ELR (cell line): ENCODE measurements at places on chromosomes 5 and 9.

- peak; percentile 90 for DNase-seq
Measured at GRCh38 chr5:395156-395920, 47.6 kb upstream of the EXOC3 start.

- peak; percentile 26 for DNase-seq
Measured at GRCh38 chr9:82031538-82032280, 43.1 kb downstream of the SPATA31D1 start.

GRCh38 chr9:134434894-134435506, 108.7 kb downstream of the RXRA start:
- DNase-seq: peak; percentile 78

- no peak for DNase-seq
Measured at GRCh38 chr5:60535198-60535597, 164.8 kb downstream of the DEPDC1B start.

DNA sequence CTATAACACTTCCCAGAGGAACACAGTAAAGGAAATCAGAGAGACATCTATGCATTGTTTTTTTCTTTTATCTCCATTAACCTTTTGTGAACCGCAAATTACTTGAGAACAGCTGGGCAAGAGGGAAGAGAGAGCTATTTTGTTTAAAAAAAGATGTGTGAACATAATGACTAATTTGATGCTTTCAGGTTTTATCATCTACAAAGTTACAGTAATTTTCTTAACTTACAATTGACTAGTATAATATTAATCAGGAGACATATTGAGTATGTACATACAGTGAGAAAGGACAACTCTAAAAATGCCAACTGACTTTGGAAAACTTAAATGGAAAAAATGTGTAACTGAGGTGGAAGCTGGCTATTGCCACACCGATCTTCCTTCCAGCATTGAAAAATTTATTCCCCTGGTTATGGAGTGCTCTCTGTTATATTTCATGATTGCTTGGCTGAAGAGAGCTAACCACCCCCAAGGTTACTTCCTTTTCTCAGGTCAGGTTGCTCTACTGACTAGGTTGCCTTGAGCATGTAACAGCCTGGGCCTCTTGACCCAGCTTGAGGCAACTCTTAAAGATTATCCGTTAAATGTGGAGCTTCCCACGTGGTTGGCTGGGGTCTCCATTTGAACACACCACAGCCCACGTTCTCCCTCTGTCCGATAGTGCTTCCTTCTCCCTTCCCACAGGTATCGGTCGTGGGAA, 62.6 kb upstream of the C6 start:
- no peak for DNase-seq

GRCh38 chr5:91306497-91306896, 76.6 kb downstream of the ARRDC3 start:
- no peak for DNase-seq

GRCh38 chr9:114657705-114658104, at the start of gene TEX53:
Gene TEX53, minus strand, starts transcription at chr9:114657805. Its CDS starts 31 bp downstream, at chr9:114657774.
- no peak for DNase-seq

- DNase-seq: peak; percentile 84
Measured at GRCh38 chr9:113274474-113275156, 757 bp downstream of the CDC26 start.

GRCh38 chr5:37988454-37989046, 148.7 kb upstream of the GDNF start:
- DNase-seq: no peak

- no peak for DNase-seq
Measured at GRCh38 chr5:107666051-107666655, 4.6 kb downstream of the EFNA5 start.

DNA sequence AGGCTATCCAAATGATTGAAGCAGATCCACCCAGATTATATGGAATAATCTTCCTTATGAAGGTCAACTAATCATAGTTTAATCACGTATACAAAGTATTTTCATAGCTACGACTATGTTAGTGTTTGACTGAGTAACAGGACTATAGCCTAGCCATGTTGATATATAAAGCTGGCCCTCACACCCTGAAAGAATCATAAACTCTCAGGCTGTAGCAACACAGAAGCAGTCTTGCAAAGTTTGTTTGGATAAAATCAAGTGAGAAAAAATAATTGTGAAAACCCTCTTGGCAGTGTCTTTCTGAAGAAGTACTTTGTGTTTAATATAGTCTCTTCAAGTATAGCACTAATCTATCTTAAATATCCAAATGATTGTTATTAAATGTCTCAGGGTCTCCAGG, 374.5 kb upstream of the DAB2 start:
- no peak for DNase-seq

DNA sequence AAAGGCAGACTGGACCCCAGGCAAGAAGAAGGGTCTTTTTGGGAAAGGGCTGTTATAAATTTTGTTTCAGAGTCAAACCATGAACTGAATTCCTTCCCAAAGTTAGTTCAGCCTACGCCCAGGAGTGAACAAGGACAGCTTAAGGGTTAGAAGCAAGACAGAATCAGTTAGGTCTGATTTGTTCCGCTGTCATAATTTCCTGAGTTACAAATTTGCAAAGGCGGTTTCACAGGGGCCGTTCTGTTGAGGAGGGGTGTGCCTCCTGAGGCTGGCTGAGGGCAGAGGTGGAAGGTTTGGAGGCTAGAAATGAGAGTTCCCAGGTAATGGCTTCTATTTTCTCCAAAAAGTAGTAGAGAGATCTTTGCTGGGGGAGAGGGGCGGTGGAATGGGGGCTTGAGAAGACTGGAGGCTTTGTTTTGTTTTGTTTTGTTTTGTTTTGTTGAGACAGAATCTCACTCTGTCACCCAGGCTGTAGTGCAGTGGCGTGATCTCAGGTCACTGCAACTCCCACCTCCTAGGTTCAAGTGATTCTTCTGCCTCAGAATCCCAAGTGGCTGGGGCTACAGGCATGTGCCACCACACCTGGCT, 4.1 kb upstream of the CERCAM start:
- DNase-seq: no peak

DNA sequence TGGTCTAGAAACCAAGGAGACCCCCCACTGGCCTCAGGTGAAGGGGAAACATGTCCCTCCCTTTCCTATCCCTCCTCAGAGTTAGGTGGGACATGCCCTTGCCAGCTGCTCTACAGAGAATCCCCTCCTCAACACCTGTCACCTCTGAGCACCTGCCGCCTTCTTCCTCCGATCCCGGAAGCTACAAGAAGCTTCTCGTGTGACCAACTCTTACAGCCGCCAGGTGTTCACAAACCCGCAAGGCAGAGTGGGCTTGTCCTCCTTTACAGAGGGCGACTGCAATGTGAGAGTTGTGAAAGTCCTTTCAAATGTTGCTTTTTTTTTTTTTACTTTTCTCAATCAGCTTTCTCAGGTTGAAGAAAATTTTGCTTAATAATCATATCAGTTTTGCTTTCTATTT, 3.7 kb upstream of the ICE1 start:
- DNase-seq: no peak

- DNase-seq: peak; percentile 99
Measured at GRCh38 chr9:128635266-128636023, 21.2 kb downstream of the DYNC2I2 start.

GRCh38 chr9:129491487-129491855, 129.4 kb downstream of the C9orf50 start:
- no peak for DNase-seq

- DNase-seq: no peak
Measured at GRCh38 chr9:8531826-8532415, 732.3 kb upstream of the DMAC1 start.

DNA sequence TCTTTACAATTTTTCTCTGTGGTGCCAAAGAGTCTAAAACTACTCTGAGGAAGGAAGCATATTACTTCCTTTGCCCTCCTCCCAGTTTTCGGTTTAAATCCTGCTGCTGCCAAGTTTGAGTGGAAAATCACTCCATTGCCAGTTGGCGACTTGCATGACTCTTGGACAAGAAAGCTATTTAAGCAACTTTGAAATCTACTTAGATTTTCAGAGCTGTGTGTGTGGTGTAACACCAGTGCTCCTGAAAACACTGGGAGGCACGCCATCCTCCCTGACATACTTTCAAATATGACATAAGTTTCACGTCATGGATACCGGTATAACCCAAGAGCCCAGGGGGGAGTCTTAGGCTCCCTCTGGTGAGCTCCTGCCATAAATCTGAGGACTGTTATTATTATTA, 83.5 kb upstream of the RIOK2 start:
- no peak for DNase-seq

- no peak for DNase-seq
Measured at GRCh38 chr5:179817890-179818745, 2.6 kb upstream of the SQSTM1 start.

DNA sequence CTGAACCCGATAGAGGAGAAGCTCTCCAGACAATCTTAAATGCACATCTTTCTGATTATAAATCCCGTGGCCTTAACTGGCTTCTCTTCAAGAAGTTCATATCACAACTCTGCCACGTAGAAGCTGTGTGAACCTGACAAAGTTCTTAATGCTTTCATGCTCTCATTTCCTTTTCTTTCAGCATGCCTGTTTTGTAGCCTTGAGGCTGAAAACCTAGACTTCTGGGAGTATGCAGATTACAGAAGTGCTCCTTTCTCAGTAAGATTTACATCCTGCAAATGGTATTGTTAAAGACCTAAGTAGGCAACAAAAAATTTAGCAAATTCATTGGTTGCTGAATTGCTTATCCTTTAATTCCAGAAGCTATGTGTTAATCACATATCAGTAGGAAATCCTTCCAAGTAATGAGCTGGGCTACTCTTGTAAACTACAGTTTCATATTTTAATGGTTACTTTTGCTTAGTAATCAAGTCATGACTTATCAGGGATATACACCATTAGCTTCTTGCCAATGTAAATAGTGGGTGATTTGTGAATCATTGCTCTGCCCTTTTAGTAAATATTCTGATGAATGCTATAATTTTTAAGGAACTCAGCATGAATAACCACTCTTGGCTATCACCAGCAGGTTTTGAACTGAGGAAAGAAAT, 334.7 kb downstream of the FBXL7 start:
- DNase-seq: peak; percentile 83

DNA sequence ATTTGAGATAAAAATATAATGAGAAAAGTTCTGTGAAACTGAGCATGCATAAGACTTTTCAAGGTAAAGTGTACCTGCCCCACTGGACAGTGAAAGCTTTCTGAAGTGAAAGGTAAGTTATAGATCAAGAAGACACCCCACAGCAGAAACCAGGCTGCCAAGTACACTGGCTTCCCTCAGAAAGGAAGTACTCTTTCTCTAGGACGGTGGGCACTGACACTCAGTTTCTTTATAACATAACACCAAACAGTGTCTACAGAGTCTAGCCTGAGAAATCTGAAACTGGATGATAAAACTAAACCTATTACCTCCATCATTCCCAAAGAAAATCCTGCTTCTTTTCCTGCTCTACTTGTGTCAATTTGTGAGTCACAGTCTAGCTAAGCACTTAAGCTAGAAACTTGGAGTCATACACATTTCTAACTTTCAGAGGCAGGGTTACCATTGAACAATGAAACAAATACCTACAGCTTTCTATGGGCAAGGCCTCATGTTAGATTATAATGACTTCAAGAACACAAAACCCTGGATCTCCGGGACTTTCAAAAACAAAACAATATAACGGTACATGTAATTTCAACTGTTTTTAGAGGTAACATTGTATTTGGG, 136.7 kb downstream of the CPLANE1 start:
- no peak for DNase-seq

DNA sequence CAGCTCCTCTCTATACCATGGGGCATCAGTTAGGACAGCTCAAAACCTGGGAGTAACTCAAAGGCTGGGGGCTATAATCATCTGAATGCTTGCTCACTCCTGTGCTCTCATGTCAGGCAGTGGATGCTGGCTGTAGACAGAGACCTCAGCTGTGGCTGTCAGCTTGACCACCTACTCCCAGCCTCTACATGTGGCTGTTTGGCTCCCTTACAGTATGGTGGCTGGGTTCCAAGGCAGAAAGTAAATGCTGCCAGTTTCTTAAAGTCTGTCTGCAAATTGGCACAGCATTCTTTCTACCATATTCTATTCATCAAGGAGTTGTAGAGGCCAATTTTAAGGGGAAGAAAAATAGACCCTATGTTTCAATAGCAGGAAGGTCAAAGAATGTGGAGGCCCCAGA, 66.9 kb downstream of the TMC1 start:
- no peak for DNase-seq

- no peak for DNase-seq
Measured at GRCh38 chr5:143758750-143759149, 53.2 kb upstream of the HMHB1 start.

- no peak for DNase-seq
Measured at GRCh38 chr9:16268067-16268881, 602.2 kb downstream of the BNC2 start.

DNA sequence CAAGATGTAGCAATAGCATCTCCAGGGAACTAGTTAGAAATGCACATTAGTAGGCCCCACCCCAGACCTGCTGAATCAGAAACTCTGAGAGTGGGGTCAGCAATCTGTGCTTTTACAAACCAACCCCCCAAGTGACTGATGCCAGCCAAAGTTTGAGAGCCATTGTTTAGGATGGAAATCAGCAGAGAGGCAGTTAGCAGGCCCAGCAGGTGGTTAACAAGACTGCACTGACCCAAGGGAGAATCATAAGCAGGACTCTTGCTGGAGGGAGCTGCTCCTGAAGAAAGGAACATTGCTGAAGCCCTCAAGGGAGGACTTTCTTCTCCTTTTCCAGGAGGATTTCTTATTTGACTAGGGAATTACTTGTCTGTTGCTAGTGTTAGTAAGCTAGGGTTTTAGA, 74.2 kb upstream of the SLC12A2 start:
- no peak for DNase-seq

- DNase-seq: peak; percentile 15
Measured at GRCh38 chr5:90161414-90161813, 248.1 kb downstream of the CETN3 start.

GRCh38 chr9:93949073-93949693, 6.0 kb downstream of the BARX1 start:
- no peak for DNase-seq

DNA sequence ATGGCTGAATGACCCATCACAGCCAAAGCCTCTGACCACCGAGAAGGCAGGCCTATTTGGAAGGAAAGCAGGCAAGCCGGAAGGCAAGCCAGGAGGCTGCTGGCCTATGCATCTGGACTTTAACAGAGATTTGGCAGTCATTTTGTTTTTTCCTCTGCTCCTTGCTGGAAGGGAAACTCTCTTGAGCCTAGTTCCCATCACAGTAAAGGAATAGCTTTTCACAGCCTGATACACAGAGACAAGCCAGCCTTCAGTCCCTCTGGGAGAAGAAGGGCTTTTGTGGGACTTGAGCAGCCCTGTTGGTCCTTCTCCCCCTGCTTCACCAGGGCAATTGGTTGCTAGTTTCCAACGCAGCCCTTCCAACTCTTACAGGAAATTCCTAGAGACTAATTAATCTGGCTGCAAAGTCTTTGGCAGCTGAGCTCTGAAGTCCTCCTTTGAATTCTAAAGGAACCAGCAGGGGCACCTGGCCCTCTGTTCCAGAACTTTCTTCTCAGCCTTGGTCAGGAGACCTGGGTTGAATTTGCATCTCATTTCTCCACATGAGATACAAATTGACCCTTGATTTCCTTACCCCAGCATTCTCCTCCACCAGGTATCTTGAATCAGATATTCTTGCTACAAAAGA, 157.3 kb upstream of the EPB41L4A start:
- no peak for DNase-seq

DNA sequence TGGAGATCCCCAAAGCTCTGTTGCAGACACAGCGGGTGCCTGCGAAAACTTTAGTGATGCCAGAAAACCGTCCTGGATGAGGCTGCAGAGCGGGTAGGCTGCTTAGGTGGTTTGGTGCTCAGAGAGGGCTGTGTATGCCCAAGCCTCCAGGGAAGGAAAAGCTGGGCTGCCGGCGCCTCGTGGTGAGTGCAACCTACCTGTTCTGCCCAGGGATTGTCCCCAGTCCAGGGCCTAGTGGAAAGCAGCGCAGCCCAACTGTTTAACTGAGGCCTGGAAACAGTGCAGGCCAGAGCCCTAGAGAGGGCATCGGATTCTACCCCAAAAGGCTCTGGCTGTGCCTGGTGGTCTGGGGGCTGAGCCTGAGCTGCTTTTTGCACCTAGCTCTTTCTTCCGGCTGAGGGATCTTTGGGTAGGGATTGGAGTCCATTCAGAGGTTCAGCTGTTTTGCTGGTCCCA, 2.8 kb downstream of the LMX1B start:
- no peak for DNase-seq
